ENCODE measurements at places on chromosomes 13 and 19.

- no peaks in the 10 kb centered on the region for H3K27me3 ChIP-seq
- peaks cover 88% of the 10 kb centered on the region for H3K4me1 ChIP-seq
- no peak for DNase-seq
- no peak overlapping the region for H3K4me3 ChIP-seq
- H3K27ac ChIP-seq: peak overlapping the region; percentile 79
- no peaks in the 10 kb centered on the region for H3K36me3 ChIP-seq
Observed at GRCh38 chr13:30149248-30149647, 158.1 kb downstream of the KATNAL1 start.

DNA sequence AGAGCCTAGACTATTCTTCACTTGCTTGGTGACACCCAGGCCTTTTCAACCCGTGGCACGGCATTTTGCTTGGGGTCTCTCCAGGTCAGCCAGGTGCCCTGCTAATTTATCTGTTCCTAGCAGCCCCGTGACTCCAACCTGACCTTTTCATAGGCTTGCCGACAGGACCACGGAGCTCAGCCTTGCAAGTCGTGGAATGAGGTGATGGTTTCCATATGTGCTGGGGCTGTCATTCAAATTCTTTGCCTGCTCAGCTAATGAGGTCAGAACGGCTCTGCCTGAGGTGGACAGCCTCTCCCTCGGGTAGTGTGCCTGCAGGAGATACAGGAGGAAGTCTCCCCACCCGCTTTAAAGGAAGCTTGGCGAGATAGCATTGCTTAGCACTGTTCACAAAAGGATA lies 61.0 kb downstream of the SHISA2 start:
- H3K27ac ChIP-seq: no peak overlapping the region
- H3K4me3 ChIP-seq: no peak overlapping the region
- H3K36me3 ChIP-seq: no peaks in the 10 kb centered on the region
- DNase-seq: no peak

- DNase-seq: no peak
- no peak overlapping the region for H3K27ac ChIP-seq
- H3K4me1 ChIP-seq: no peaks in the 10 kb centered on the region
- no peak overlapping the region for H3K4me3 ChIP-seq
- peaks cover 21% of the 10 kb centered on the region for H3K27me3 ChIP-seq
- H3K36me3 ChIP-seq: no peaks in the 10 kb centered on the region
Observed at GRCh38 chr13:26563713-26564112, 6.2 kb downstream of the WASF3 start.

- peaks cover 54% of the 10 kb centered on the region for H3K4me1 ChIP-seq
- no peak for DNase-seq
- no peaks in the 10 kb centered on the region for H3K27me3 ChIP-seq
- no peak overlapping the region for H3K27ac ChIP-seq
- no peaks in the 10 kb centered on the region for H3K36me3 ChIP-seq
Observed at GRCh38 chr19:41355035-41355434, 1.3 kb upstream of the TGFB1 start.

- no peak overlapping the region for H3K4me3 ChIP-seq
- H3K27ac ChIP-seq: no peak overlapping the region
- H3K27me3 ChIP-seq: peaks cover 2% of the 10 kb centered on the region
Observed at GRCh38 chr13:46899801-46900200, 2.9 kb upstream of the HTR2A start.

GRCh38 chr13:37741536-37741935 lies 128.0 kb downstream of the TRPC4 start:
- no peaks in the 10 kb centered on the region for H3K4me1 ChIP-seq
- no peak overlapping the region for H3K27ac ChIP-seq
- no peak overlapping the region for H3K4me3 ChIP-seq
- no peak for DNase-seq
- H3K36me3 ChIP-seq: no peaks in the 10 kb centered on the region
- H3K27me3 ChIP-seq: no peaks in the 10 kb centered on the region

DNA sequence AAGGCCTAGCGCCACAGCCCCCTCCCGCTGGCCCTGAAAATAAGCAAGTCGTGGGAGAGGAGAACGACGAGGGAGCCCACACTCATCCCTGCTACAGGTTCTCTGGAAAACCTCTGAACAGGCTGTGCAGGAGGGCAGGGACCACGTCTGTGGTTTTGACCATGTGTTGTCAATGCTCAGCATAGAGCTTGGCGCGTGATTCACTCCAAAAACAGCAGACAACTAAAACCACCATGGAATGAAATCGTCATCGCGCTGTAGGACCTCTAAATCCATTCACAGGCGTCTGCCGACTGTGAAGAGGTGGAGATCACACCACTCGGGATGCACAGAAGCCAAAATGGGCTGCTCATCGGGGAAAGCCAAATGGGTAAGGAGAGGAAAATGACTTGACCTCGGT lies 121.3 kb downstream of the COL4A1 start:
- H3K27ac ChIP-seq: no peak overlapping the region
- H3K36me3 ChIP-seq: no peaks in the 10 kb centered on the region
- no peak overlapping the region for H3K4me3 ChIP-seq
- DNase-seq: no peak

DNA sequence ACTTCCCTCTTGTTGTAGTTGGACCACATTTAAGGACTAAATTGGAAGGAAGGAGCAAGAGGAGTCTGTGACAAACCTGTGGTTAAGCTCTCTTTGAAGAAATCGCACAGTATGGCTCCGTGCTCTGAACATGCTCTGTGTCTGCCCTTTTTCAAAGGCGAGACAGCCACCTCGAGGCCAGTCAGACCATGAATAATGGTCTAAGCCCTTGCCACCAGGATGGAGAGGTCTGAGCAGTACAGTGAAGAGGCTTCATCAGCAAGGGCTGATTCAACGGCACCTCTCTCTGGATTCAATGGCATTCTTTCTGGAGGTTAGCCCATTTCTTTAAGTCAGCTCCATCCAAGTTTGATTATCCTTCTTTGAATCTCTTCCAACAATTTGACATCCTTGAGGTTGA lies 30.9 kb downstream of the FAM216B start:
- H3K4me3 ChIP-seq: no peak overlapping the region
- H3K27ac ChIP-seq: no peak overlapping the region
- H3K36me3 ChIP-seq: no peaks in the 10 kb centered on the region
- no peaks in the 10 kb centered on the region for H3K27me3 ChIP-seq

DNA sequence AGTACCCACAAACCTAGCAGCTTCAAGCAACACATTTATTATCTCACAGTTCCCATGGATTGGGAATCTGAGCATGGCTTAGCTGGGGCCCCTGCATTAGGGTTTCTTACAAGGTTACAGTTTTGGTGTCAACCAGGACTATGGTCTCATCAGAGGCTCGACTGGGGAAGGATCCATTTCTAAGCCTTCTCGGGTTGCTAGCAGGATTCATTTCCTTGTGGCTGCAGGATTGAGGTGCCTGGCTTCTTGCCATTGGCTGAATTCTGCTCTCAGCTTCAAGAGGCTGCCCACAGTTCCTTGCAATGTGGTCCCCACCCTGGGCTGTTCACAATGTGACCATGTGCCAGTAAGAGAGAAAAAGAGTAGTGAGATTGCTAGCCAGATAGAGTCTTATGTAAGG lies 26.7 kb downstream of the ZNRF4 start:
- no peak overlapping the region for H3K4me3 ChIP-seq
- no peak overlapping the region for H3K27ac ChIP-seq
- H3K36me3 ChIP-seq: no peaks in the 10 kb centered on the region
- no peaks in the 10 kb centered on the region for H3K27me3 ChIP-seq

- no peak overlapping the region for H3K27ac ChIP-seq
- H3K27me3 ChIP-seq: no peaks in the 10 kb centered on the region
- H3K4me3 ChIP-seq: no peak overlapping the region
- no peak for DNase-seq
- no peaks in the 10 kb centered on the region for H3K36me3 ChIP-seq
- peaks cover 4% of the 10 kb centered on the region for H3K4me1 ChIP-seq
Observed at GRCh38 chr19:5838353-5839064, 993 bp downstream of the FUT6 start.

- H3K4me1 ChIP-seq: no peaks in the 10 kb centered on the region
- no peak overlapping the region for H3K27ac ChIP-seq
- no peak for DNase-seq
- peaks cover 2% of the 10 kb centered on the region for H3K27me3 ChIP-seq
Observed at GRCh38 chr19:14639536-14640277, 34.9 kb downstream of the ADGRE3 start.

GRCh38 chr13:102901056-102901455 lies 55.2 kb downstream of the ERCC5 start:
- H3K27ac ChIP-seq: no peak overlapping the region
- no peak overlapping the region for H3K4me3 ChIP-seq

GRCh38 chr19:48953141-48953540 lies 1.5 kb upstream of the BAX start:
- no peak overlapping the region for H3K4me3 ChIP-seq
- no peak overlapping the region for H3K27ac ChIP-seq
- no peaks in the 10 kb centered on the region for H3K27me3 ChIP-seq
- no peak for DNase-seq
- no peaks in the 10 kb centered on the region for H3K36me3 ChIP-seq

GRCh38 chr13:37884674-37885073 lies 15.1 kb upstream of the TRPC4 start:
- no peak for DNase-seq
- no peaks in the 10 kb centered on the region for H3K36me3 ChIP-seq
- no peaks in the 10 kb centered on the region for H3K4me1 ChIP-seq
- no peak overlapping the region for H3K4me3 ChIP-seq
- no peaks in the 10 kb centered on the region for H3K27me3 ChIP-seq

DNA sequence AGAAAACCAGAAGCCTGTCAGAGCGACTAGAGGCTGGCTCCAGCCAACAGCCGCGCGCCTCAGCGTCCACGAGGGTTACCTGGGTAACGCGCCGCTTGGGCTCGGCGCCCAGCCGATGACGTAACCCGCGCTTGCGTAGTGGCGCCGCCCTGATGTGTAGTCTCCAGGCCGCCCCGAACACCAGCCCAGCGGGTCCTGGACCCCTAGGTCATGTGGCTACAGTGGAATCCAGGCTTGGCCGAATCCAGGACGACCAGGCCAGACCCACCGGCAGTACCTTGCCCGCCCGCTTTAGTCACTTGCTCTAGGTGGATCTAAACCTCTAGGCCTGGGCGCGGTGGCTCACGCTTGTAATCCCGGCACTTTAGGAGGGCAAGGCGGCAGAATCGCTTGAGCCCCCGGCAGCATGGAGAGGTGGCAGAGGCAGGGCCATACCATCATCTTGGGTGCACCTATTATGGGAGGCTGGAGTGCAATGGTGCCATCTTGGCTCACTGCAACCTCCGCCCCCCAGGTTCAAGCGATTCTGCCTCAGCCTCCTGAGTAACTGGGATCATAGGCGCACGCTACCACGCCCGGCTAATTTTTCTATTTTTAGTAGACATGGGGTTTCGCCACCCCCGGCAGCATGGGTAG lies 7.2 kb upstream of the ZNF606 start:
- H3K4me3 ChIP-seq: peak overlapping the region; percentile 35
- peak; percentile 60 for DNase-seq
- no peaks in the 10 kb centered on the region for H3K27me3 ChIP-seq
- H3K36me3 ChIP-seq: peaks cover 5% of the 10 kb centered on the region

GRCh38 chr13:23847497-23847896 lies 41.7 kb downstream of the MIPEP start:
- no peak overlapping the region for H3K27ac ChIP-seq
- no peak for DNase-seq
- H3K4me3 ChIP-seq: no peak overlapping the region
- H3K4me1 ChIP-seq: no peaks in the 10 kb centered on the region
- no peaks in the 10 kb centered on the region for H3K27me3 ChIP-seq
- H3K36me3 ChIP-seq: no peaks in the 10 kb centered on the region

GRCh38 chr13:32432856-32433255 lies 4.9 kb upstream of the N4BP2L1 start:
- peaks cover 18% of the 10 kb centered on the region for H3K4me1 ChIP-seq
- no peaks in the 10 kb centered on the region for H3K36me3 ChIP-seq
- no peak for DNase-seq
- H3K4me3 ChIP-seq: no peak overlapping the region

DNA sequence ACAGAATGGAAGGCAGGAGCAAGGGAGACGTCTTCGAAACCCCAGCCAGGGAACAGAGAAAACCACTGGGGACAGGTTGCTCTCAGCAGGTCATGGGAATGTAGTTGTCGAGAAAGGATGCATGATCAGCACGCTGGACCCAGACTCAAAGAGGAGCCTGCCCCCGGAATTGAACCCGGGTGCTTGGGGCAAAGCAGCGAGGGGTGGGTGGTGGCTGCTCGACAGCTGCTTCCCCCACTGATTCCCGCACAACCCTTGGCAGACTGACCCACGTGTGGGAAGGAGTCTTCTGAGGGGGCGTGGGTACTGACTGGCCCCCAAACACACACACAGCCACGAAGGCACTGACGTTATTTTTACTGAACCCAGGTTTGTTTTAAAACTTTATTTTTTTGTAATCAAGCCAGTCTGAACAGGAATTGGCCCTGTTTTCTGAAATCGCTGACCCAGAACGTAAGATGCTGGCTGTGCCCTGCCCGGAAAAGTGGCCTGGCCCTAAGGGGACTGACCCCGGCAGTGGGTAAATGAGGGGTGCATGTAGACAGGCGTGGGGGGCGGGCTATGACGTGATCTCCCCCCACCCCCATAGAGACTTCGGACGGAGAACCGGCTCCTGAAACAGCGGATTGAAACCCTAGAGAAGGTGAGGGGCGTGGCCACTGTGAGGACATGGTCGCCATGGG lies 18.6 kb downstream of the PRR36 start:
- no peak overlapping the region for H3K27ac ChIP-seq
- no peak overlapping the region for H3K4me3 ChIP-seq
- no peak for DNase-seq

DNA sequence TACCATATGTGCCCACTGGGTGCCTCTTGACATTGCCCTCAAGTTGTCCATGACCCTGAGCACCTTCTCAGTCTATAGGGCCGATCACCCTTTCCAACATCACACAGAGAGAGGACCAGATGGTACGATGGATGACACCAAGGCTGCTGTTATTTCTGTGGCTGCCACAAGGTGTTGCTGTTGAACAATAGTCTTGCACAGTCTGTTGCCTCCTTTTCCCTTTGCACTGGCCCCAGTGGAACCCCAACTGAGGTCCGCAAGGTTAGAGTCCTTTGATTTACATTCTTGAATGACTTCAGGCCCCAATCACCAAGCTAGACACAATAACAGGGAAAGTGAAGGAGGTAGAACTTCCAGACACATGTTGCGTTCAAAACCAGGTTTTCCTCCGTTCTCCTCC lies 52.0 kb downstream of the TINCR start:
- no peak overlapping the region for H3K27ac ChIP-seq
- H3K36me3 ChIP-seq: no peaks in the 10 kb centered on the region
- no peaks in the 10 kb centered on the region for H3K27me3 ChIP-seq
- H3K4me1 ChIP-seq: no peaks in the 10 kb centered on the region
- no peak for DNase-seq

DNA sequence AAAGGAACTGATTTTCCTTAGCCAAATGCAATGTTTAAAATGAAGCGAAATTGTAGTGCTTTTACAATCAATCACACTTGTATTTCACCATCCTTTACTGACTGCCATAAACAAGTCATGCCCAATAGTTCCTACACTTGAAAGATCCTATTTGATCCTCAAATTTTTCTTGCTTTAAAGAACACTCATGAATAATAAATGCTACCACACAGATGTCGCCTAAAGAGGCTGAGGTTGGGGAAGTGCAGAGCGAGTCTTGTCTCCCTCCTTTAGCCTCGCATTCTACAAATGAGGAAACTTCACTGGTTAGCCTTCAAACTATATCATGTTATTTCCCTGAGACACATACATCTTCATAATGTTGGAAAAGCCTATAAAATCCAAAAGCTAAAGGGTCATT lies 18.7 kb upstream of the AMER2 start:
- no peak overlapping the region for H3K27ac ChIP-seq
- no peak overlapping the region for H3K4me3 ChIP-seq
- H3K4me1 ChIP-seq: no peaks in the 10 kb centered on the region
- no peak for DNase-seq
- no peaks in the 10 kb centered on the region for H3K36me3 ChIP-seq
